ENCODE measurements at places on chromosomes 6 and 20.

DNA sequence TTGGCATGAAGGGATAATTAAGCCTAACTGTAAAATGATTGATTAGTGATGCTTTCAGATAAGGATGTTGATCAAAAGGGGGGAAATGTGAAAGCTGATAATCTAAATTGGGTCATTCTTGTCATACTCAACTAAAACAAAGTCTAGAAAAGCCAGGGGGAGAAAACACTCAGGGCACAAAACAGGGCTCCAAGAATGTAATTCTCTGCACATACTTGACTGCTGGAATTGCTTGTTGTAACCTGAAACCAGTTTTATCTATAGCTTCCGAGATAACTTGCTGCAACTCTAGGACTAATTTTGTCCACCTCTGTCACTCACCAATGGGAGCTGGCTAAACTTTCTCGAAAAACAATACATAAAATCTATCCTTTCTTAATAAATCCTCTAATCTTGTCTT lies 310.3 kb downstream of the CLVS2 start:
- no peak for DNase-seq

GRCh38 chr6:132354517-132355167 lies 46.6 kb downstream of the MOXD1 start:
- DNase-seq: no peak

DNA sequence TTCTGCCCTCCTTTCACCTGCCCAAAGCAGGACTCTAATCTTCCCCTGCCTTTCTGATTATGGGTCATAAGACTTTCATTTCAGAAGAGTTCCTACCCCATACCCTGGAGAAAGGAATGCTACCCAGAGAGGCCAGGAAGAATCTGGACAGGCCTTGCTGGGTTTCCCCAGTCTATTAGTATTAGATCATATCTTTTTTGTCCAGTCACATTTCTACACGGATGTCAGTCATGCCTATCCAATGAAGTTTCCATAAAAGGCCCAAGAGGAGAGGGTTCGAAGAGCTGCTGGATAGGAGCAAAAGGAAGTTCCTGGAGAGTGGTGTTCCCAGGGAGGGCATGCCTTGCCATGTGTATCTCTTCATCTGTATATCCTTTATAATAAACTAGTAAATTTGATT lies 3.2 kb downstream of the POLH start:
- DNase-seq: no peak

GRCh38 chr20:61457725-61458124 lies 205.7 kb downstream of the CDH4 start:
- no peak for DNase-seq

DNA sequence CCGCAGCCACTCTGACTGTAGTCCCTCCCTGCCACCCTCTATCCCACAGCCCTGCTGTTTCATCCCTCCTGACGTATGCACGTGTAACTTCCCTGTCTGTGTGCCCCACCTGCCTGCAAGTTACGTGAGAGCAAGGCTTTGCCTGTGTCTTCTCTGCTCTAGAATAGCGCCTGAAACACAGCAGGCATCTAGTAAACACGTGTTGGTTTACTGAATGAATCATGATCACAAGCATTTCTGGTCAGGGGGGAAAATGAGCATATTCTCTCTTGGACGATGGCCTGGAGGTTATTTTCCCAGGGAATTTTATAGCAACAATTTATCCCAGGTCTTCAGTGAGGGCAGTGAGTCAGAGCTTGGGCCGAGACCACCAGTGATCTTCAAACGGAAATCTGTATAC lies 38.3 kb downstream of the PSMG4 start:
- no peak for DNase-seq

GRCh38 chr6:45222380-45222779 lies 105.8 kb upstream of the RUNX2 start:
- no peak for DNase-seq

DNA sequence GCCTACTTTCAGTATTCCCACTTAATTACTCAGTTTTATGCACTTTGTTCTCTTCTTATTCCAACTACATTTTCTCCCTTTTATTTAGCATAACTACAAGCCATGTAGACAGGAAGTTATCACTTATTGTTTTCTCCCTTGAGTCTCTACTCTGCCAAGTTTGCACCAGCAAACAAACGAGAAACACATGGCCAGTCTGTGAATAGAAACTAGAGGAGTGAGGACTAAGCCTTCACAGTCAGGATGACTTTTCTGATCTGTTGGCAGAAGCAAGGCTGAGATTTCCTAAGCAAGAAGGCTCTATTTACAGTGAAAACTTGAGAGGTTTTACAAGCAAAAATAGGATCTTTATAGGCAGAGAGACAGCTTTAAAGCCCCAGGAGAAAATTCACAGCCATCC lies 69.8 kb upstream of the TINAG start:
- no peak for DNase-seq

DNA sequence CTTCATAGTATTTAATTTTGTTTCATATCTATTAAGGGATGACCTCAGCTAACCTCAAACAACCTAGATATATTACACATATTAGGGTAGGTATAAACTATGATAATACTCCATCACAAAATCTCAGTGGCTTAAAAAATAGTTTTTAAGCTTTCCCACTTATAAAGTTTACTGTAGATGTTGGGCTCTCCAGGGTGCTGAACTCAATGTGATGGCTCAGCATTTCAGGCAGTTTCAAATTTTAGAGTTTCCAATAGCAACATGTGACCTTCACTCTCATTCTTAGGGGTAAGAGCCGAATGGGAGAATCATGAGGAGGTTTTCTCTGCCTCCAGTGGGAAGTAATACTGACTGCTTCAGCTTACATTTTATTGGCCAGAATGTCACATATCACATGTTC lies 357.3 kb downstream of the MEI4 start:
- DNase-seq: no peak

DNA sequence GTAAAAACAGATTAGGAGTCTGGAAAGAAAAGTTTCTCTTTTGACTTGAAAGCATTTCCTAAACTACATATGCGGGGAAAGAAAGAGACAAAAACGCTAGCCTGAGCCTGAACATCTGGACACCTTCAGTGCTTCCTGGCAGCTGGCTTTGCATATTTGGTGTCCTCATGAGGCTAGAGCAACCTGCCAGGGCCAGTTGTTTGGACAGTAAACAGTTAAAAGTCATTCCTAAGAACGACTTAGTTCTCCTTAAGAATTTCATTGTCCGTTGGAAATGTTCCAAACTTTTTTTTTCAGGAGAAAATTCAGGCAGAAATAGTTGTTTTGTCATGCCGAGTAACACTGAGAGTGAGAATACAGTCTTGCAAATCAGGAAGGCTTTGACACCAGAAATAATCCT lies 199.8 kb downstream of the SMOC2 start:
- no peak for DNase-seq

DNA sequence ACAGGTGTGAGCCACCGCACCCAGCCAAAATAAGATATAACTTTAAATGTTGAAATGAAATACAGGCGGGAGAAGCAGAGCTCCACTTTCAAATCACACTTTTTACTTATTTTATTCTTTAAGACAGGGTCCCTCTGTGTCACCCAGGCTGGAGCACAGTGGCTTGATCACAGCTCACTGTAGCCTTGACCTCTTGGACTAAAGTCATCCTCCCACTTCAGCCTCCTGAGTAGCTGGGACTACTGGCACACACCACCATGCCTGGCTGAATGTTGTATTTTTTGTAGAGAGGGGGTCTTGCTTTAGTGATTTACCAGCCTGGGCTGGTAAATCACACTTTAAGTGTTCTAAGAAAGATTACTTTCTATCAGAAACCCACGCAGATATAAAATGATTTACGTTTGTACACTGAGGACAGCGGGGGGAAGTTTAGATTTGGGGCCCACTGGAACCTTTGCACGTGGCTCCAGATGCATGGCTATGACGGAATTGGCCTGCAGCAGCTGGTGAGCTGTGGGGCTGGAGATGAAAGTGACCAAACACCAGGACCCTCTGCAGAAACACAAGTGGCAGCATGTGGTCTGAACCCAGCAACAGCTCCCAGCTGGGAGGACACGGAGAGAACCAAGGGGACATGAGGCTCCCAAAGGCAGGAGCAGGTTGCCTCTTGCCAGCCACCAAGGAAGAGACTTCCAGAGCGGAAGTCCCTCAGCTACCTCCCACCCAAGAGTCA lies 26.4 kb upstream of the TLDC2 start:
- no peak for DNase-seq

GRCh38 chr6:159633196-159633595 lies 59.8 kb downstream of the SOD2 start:
- no peak for DNase-seq

GRCh38 chr6:23006656-23007055 lies 437.3 kb downstream of the HDGFL1 start:
- no peak for DNase-seq

DNA sequence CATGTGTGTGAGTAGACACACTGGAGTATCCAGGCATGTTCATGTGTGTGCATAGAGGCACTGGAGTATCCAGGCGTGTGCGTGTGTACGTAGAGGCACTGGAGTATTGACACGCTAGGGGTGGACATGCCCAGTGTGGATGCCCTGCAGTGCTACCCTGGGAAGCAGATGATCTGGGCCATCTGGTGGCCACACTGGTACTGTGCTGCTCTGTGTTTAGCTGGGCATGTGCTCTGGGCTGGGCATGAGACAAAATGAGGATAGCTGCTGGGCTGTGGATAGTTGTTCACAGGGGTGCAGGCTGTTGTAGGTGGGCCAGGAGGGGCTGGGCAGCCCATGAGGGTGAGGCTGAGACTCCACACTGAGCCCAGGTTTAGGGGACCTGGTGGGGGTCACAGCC lies 24.0 kb upstream of the NPBWR2 start:
- DNase-seq: no peak

DNA sequence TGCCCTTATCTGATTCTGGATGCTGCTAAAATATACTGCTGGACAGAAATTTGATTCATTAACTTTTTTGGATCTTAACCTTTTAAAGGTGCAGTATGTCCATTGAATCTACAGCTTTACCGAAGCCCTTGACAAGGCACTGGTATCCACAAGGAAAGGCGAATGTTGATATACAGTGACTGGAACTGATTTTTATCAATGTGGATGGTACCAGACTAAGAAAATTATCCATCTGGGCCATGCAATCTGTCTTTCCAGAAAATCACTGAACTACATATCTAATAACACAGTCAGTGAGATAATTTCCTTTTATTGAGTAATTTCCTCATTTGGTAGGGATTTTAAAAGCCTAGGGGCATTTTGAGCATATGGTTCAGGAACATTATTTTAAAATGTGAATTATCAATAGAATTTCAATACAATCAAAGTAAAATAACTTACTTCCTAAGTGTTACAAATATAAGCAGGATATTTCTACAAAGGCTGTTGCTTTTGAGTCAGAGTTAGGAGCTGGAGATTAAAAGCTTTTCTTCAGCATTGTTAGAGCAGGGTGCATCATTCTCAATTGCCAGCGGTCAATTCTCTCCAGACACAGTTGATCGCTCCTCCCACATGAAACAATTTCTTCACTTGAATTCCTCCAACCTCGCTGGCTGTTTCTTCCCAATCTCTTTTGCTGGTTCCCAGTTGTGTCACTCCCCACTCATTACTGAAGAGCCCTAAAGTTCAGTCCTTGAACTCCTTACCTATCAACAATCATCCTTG lies 585.3 kb upstream of the FLRT3 start:
- DNase-seq: no peak

GRCh38 chr6:334536-335510 lies 42.5 kb downstream of the DUSP22 start:
- no peak for DNase-seq

- no peak for DNase-seq
Measured at GRCh38 chr6:36985417-36985807, 584 bp downstream of the MTCH1 start.

- no peak for DNase-seq
Measured at GRCh38 chr20:61311656-61312387, 59.8 kb downstream of the CDH4 start.

DNA sequence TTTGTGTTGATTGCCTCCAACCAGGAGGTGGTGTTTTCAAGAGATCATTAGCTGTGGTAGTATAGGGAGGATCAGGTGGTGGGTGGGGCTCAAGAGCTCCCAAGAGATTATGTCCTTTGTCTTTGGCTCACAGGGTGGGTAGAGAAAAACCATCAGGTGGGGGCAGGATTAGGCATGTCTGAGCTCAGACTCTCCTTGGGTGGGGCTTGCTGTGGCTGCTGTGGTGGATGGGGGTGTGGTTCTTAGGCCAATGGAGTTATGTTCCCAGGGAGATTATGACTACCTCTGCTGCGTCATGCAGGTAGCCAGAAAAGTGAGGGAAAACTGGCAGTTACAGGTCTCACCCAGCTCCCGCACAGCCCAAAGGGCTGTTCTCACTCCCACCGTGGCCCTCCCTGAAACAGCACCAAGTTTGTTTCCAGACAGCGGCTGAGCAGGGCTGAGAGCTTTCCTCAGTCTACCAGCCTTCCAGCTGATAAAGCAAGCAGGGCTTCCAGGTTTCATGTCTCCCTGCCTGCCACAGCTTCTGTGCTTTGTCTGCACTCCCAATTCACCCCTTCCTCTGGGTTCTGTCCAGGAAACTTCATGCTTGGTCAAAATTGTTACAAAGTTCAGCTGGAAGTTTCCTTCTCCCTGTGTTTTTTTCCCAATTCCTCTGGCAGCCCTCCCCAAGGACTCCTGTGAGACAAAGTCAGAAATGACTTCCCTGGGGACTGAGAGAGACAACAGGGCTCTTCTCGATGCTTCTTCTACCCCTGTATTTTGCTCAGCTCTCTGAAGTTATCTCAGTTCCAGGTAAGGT lies 481.1 kb upstream of the MAN1A1 start:
- DNase-seq: no peak

DNA sequence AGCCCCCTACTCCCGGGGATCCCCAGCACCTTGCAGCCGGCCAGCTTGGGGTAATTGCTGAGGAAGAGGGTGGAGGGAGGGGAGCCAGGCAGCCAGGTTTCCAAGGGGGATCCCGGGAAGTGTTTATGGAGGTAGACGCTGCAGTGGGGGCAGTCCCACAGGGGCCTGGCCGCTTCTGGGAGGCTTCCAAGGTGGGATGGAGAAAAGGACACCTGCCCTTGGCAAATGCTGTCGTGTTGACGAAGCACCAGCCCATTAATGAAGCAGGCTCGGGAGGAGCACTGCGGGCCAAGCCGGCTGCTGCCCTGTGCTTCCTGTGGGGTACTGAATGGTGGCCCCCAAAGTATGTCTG lies 82.4 kb downstream of the TMEM242 start:
- no peak for DNase-seq

DNA sequence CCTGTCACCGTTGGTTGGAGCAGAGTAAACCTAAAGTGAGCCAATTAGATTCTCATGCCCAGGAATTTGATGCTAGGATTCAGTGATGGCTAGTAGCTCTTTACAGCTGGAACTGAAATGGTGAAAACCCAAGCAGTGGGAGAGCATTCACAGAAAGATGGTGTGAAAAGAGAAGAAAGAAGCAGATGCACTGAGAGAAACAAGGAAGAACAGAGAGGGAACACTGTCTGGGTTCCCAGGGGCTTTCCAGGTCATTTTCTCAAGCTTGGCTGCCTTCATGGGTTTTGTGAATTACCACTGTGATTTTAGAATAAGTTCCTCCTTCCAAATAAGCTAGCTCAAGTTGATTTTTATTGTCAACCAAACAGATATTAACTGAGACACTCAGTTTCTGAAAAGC lies 104.1 kb upstream of the AKIRIN2 start:
- no peak for DNase-seq

GRCh38 chr6:128432394-128432793 lies 88.0 kb downstream of the PTPRK start:
- DNase-seq: no peak

GRCh38 chr6:56724455-56724854 lies 81.8 kb upstream of the DST start:
- no peak for DNase-seq

All from stimulated activated CD4-positive, alpha-beta T cell treated with anti-CD3 and anti-CD28 coated beads, Interleukin-1b, Interleukin-23, amount 100 ng/mL, for 1 hour (primary cell).